Activated T-helper 17 cell treated with anti-CD3 and anti-CD28 coated beads, Interleukin-2, amount 50 U/mL, for 72 hours (primary cell): ENCODE measurements at places on chromosomes 11 and 22.

DNA sequence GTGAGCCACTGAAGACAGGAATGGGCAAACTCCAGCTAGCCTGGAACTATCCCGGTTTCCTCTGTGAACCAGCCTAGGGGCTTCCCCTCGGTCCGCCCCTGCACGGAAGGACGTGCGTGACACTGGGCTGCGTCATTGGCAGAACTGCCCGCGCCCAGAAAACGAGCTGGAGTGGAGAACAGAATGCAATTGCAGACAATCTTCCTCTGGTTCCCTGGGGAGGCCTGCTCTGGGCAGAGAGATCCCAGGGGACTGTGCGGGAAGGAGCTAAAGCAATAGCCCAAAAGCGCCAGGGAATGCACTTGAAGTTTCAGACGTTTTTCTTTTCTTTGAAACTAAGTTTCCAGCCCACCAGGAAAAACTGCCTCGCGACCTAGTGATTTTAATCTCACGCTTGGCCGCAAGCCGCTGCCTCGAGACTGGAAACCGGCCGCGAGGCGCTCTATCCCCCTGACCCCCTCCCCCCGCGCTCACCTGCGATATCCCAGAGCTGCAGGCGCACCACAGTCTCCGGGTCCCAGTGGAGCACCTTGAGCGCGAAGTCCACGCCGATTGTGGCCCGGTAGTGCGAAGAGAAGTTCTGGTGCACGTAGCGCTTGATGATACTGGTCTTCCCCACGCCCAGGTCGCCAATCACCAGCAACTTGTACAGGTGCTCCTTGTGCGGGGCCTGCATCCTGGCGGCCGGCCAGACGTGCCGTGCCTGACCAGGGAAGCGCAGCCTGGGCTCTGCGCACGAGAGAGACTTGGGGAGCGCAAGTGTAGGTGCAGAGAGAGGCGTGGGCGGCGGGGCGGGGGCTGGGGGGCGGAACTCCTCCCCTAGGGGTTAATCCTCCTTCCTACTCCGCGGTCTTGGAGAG lies at the start of gene RAB38:
Gene RAB38, minus strand, starts transcription at position 735 of the 860 bp plus-strand sequence. Its CDS starts 59 bp downstream, at position 676.
- no peaks in the 10 kb centered on the region for H3K36me3 ChIP-seq
- peak within 1 kb of the TSS; percentile 90 for H3K27ac ChIP-seq
- peak; percentile 74 for ATAC-seq
- H3K4me1 ChIP-seq, result peaks cover 14% of the 10 kb centered on the region
- peak within 1 kb of the TSS; percentile 83 for H3K4me3 ChIP-seq

DNA sequence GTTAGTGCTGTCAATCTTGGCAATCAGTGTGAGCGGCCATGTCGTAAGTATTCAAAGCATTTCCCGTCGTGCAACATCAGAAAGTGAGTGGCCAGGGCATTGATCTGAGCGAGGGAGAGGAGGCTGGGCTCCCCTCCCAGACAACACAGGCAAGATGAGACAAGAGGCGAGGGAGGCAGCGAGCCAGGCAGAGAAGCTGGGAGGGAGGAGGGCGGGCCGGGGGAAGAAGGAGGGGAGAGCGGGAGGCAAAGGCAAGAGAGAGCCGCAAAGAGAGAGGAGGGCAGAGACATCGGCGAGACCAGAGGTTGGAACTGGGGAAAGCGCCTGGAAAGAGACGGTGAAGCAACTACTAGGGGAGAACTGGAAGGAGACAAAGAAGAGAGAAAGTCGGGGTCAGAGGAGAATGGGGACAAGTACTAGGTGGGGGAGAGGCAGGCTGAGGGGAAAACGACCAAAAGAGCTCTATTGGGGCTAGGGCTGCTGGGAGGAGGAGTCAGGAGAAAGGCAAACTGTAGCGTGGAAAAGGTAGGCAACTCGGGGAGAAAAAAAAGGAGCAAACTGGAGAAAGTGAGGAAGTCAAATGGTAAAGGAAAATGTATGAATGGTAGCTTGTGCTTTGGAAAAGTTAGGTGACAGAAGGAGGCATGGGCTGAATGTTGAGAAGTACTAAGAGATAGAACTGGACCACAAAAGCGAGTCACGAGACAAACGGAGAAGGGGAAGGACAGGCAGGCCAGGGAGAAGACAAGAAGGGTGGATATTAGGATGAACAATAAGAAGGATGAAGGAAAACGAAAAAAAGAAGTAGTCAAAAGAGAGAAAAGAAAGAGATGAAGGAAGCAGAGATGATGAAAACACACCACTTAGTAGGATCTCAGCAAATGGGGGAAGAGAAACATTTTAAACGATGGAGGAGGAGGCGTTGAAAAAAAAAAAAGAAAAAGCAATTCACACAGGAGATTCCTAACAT lies 130.5 kb upstream of the C11orf58 start:
- H3K27ac ChIP-seq, result no peak overlapping the region
- peaks cover 9% of the 10 kb centered on the region for H3K4me1 ChIP-seq
- peaks cover 9% of the 10 kb centered on the region for H3K36me3 ChIP-seq

DNA sequence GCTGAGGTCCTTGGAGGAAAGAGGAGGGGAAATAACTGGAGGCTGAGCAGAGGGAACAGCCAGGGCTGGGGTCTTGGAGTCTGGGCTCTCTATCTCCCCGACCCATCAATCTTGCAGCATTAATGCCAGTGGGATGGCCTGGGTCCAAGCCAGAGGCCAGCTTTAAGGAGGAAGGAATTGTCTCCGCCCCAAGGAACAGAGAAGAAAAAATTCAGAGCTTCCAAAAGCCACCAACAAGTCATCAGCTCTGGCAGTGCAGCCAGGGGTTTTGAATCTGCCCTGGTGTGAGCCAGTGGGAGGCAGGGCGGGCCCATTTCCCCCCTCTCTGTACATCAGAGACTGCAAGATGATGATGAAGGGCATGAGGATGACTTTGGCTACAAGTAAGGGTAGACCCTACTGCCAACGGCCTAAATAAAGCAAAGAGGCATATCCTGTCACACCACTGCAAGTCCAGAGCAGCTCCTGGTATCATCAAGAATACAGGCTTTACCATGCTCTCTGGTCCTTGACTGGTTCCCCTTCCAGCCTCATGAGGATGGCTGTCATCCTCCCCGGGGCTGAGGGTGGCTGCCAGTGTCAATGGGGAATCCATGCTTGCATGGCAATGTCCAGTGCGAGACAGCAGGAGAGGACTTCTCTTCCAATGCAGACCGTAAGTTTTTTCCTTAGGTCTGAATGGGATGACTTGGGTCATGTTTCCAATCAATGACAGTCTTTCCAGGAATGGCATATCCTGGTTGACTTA lies 34.4 kb downstream of the LRRC32 start:
- H3K36me3 ChIP-seq, result no peaks in the 10 kb centered on the region
- no peak for ATAC-seq
- H3K27ac ChIP-seq, result no peak overlapping the region
- no peak overlapping the region for H3K4me3 ChIP-seq

DNA sequence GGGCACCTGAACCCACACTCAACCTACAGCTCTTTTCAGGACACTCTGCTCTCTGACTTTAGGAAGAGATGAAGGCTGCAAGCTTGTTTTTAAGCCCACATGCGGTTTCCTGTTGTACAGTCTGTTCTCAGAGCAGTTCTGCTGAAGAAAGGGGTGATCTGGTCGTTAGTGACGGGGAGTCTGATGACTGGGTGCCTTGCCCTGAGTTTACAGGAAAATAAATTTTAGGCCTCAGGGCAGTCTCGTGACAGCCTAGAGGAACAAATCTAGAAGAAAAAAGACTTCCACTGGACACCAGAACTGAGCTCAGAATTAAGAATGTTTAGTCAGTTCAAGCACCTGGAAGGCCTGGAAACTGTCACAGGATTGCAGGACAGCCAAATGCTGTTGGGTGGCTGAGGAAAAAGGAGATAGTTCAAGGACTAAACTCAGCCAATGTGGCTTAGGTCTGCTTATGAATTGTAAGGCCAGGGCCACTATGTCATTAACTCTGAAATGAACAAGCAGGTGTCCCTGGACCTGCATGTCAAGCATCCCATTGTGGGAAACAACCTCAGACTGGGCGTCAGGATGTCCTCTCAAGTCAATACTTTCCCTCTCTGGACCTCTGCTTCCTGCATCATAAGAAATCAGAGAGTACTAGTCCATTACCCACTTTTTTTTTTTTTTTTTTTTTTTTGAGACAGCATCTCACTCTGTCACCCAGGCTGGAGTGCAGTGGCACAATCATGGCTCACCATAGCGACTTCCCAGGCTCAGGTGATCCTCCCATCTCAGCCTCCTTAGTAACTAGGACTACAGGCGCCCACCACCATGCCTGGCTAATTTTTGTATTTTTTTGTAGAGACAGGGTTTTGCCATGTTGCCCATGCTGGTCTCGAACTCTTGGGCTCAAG lies 5.7 kb downstream of the PIK3IP1 start:
- peak overlapping the region; percentile 96 for H3K4me3 ChIP-seq
- H3K4me1 ChIP-seq, result peaks cover 40% of the 10 kb centered on the region

- peaks cover 10% of the 10 kb centered on the region for H3K27me3 ChIP-seq
- ATAC-seq, result no peak
- no peak overlapping the region for H3K4me3 ChIP-seq
- H3K36me3 ChIP-seq, result no peaks in the 10 kb centered on the region
- H3K27ac ChIP-seq, result no peak overlapping the region
Measured at GRCh38 chr11:26286472-26287066, 45.4 kb upstream of the ANO3 start.

DNA sequence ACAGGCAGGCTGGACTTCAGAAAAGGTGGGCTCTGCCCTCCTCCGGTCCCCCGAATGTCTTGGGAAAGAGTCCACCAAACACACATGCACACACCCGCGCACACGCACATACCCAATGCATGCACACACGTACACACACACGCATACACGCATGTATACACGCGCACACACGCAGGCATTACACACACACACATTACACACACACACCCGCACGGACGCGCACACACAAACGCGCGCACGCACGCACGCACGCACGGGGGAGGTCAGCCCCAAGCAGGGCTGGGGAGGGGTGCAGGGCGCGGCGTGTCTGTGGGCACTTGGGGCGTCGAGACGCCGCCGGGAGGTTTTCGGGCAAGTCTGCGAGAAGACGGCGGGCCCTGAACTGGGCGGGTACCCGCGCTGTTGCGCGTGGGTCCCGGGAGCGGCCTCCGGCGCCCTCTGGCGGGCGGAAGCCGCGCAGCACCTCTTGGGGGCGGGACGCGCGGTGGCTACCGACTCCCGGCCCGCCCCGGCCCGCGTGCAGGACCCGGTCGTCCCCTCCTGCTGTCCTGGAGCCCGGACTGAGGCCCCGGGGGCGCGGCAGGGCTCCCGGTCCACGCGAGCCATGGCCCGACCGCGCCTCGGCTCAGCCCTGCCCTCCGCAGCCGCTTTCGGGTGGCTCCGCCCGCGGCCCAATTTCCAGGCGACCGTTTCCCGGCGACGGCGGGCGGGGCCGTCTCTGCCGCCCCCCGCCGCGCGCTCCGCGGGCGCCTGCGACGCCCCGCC lies 3.6 kb downstream of the SEPTIN5 start:
- peaks cover 23% of the 10 kb centered on the region for H3K27me3 ChIP-seq
- H3K27ac ChIP-seq, result no peak overlapping the region
- ATAC-seq, result peak; percentile 93
- H3K4me1 ChIP-seq, result no peaks in the 10 kb centered on the region

GRCh38 chr11:87767615-87768014 lies 407.6 kb downstream of the RAB38 start:
- no peaks in the 10 kb centered on the region for H3K27me3 ChIP-seq
- H3K36me3 ChIP-seq, result no peaks in the 10 kb centered on the region
- no peak overlapping the region for H3K27ac ChIP-seq
- no peaks in the 10 kb centered on the region for H3K4me1 ChIP-seq

DNA sequence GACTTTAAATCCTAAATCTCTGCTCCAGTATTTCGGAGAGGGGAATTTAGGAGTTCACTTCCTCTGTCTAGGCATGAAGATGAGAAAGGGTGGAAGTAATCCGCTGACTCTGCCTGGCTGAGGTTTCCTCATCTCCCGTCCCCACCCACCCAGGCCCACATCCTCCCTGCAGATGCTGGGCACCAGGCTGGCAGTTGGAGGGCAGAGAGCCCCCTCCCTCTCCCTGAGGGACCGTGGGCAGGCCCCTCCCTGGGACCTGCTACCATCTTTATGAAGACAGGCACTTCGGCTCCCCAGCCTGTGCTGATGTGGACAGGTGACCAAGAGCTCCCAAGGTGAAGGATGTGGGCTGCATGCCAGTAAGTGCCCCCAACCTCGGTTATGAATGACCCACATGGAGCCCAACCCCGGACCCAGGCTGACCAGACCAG lies 6.7 kb downstream of the CASTOR1 start:
- peak; percentile 16 for ATAC-seq
- H3K27me3 ChIP-seq, result no peaks in the 10 kb centered on the region
- no peaks in the 10 kb centered on the region for H3K36me3 ChIP-seq

DNA sequence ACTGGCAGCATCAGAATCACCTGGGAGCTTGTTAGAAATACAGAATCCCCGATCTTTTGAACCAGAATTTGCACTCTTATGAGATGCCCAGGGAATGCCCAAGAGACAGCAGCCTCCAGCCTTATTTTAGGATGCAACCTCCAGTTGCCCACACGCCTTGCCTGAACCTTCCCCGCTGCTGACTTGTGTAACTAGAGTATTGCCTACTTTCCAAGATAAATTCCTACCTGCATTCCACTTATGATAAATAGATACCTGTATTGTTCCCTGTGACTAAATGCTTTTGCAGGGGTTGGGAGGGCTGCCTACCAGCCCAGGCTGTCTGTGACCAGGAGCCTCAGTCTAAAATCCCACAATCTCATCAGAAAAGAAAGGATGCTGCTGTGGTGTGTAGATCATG lies 44.3 kb upstream of the HMGXB4 start:
- no peaks in the 10 kb centered on the region for H3K36me3 ChIP-seq
- H3K27ac ChIP-seq, result no peak overlapping the region
- no peak overlapping the region for H3K4me3 ChIP-seq
- no peak for ATAC-seq

DNA sequence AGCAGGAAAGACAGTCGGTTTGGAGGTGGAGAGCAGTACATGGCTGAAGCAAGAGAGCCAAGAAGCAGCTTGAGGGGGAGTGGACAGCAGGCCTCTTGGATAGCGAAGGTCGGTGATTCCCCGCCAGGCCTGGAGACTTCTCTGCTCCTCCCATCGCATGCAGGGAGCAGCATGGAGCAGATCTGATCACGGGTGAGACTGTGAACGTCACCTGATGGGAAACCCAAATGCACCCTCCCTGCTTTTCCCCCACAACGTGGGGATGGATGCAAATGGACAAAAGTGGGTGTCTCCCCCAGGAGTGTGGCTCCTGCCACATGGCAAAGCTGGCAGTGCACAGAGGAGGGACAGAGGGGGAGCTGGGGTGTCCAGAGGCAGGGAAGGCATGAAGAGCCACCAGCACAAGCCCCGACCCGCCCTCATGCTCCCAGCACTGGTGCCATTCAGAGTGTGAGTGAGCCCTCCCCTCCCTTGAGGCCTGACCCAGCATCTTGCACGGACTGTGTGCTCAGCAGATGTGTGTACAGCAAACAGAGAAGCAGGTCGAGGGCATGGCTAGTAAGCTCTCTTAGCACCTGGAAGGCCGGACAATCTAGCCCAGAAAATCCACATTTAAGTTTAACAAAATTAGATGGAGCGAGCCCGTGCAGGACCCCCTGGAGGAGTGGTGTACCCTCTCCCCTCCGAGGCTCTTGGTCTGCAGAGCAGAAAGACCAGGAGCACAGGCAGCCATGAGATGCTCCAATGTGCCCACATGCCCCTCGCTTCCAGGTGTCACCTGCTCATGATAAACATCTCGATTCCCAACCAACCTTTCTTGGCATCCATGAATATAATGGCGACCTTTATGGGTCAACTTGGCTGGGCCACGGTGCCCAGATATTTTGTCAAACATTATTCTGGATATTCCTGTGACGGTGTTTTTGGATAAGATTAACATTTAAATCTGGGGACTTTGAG lies 661.7 kb downstream of the TBC1D22A start:
- no peaks in the 10 kb centered on the region for H3K4me1 ChIP-seq
- H3K27ac ChIP-seq, result no peak overlapping the region
- peaks cover 18% of the 10 kb centered on the region for H3K27me3 ChIP-seq
- no peaks in the 10 kb centered on the region for H3K36me3 ChIP-seq
- no peak for ATAC-seq
- no peak overlapping the region for H3K4me3 ChIP-seq

- H3K4me1 ChIP-seq, result peaks cover 6% of the 10 kb centered on the region
- H3K27ac ChIP-seq, result peak overlapping the region; percentile 73
- no peaks in the 10 kb centered on the region for H3K36me3 ChIP-seq
Measured at GRCh38 chr11:68837583-68838571, 3.8 kb downstream of the CPT1A start.
